NCI-H1694 treated with DMSO at 0.1 percent for 48 hours (cell line): ENCODE measurements at places on chromosomes 2 and 18.
A peak's percentile ranks its signal among the peaks of the same experiment; 100 is the strongest.

- DNase-seq = no peak
These were observed 48.2 kb downstream of the COL4A4 start for GRCh38 chr2:227115761-227116160.

DNA sequence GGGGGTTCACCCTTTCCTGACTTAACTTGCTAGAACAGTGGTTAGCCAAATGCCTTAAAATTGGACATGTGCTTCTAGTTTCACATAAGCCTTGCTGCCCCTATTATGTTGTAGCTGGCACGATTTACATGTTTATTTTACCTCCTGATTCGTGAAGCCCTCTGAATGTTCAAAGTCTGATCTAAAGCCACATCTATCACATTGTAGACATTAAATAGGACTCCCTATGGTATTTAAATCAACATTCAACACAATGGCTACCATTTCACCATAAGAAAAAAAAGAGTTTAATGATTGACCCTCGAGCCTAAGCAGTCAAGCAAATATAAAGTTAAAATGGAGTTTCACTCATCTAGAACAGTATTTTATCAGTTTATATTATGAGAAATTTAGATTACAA, 151.5 kb downstream of the GULP1 start:
- DNase-seq = no peak

- DNase-seq = no peak
These were observed 150.0 kb downstream of the DYSF start for GRCh38 chr2:71603311-71603811.

DNA sequence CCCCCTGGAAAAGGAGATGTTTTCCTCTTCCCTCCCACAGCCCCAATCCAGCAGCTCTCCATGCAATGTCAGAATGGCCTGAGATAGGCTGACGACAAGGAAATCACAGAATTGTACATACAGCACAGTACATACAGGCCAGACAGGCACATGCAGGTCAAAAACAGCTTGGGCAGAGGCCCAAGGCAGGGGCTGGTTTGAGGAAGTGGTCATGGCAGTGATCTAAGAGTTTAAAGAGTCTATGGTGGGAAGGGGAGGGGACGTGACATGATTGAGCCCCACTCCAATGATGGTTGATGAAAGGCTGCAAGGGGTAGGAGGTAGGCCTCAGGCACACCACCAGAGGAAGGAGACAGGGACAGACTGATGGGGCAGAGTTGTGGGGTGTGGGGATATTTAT, 4.3 kb downstream of the DCTN1 start:
- DNase-seq = no peak

DNA sequence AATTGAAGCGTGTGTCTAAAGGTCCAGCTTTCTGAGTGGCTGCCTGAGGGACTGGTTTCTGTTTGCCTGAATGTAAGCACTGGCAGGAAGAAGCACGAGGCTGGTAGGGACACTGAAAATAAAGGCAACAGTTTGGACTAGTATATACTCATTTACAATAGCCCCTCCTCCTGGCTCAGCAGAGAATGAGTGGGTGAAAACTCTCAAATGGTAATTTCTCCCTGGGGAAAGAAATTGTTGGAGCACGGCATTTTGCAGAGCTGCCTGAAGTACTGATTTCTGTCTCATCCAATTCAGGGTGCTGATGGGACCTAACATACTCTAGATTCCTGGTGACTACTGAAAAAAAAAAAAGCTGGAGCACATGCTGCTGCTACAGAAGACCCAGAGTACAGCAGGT, 17.3 kb upstream of the SPP2 start:
- DNase-seq = no peak

GRCh38 chr2:23524261-23524706, 139.3 kb downstream of the KLHL29 start:
- DNase-seq = no peak

- peak; percentile 85 for DNase-seq
These were observed 254.3 kb downstream of the LRRTM1 start for GRCh38 chr2:80050246-80050645.

DNA sequence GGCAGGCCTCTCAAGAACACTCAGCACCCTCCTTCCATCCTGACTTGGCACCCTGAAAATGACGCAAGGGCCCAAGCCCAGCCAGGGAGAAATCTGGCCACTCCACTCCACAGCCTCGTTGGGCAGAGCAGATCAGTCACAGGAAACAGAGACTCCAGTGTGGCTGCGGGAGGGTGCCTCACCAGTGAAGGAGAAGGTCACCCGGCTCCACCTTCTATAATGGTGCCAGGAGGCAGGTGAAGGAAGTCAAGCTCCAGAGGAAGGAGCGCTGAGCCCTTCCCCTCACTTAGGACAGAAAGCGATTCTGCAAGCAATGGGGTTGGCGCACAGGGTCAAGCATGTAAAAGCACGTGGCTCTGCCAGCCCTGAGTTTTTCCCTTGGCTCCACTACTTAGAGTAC, 35.3 kb downstream of the CRACDL start:
- DNase-seq = no peak

DNA sequence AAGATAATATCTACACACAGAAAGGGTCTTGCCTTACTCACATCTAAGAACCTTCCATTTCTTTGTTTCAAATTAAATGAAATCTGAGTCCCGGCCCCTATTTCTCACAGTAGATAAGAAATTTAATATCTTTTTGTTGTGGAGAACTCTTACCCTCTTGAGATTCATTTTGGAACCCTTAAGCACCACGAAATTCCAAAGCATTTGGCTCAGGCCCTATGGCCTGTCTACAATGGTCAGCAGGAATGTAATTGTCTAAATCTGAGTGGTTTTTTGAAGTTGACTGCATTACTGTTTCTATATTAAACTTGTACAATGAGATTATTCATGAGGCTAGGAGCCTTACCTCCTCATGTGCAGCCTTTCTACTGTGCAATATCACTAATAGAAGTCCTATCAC, 723.3 kb downstream of the TSN start:
- no peak for DNase-seq

DNA sequence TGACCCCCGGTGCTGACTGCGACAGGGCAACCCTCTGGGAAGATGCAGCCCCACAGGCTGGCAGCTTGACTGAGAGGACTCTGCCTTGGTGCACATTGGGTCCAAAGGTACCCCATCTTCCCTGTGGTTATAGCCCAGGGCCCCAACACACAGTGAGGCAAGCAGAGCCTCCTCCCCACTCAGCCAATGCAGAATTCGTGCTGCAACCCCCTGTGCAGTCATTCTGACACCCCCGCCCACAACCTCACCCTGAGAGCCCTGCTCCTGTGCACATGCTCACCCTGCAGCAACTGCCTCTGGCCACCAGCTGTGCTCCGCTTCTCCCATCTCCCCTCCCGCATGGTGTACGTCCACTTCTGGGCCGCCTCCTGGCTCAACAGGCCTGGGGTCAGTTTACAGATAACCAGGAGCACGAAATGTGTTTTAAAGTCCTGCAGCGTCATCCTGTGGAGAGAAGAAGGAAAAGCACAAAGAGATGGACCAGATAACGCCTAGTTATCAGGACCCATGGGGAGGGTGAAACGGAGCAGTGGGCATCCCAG, 24.4 kb downstream of the CAPN14 start:
- no peak for DNase-seq

GRCh38 chr18:47594621-47595086, 335.8 kb downstream of the SMAD2 start:
- DNase-seq = no peak

GRCh38 chr2:85704800-85705679, 10.9 kb downstream of the GNLY start:
- DNase-seq = no peak

GRCh38 chr2:60413814-60414168, 139.7 kb downstream of the BCL11A start:
- no peak for DNase-seq

- no peak for DNase-seq
These were observed 1.1 kb downstream of the PTH2R start for GRCh38 chr2:208407667-208408066.

- no peak for DNase-seq
These were observed 58.9 kb upstream of the NDUFV2 start for GRCh38 chr18:9043581-9043980.

DNA sequence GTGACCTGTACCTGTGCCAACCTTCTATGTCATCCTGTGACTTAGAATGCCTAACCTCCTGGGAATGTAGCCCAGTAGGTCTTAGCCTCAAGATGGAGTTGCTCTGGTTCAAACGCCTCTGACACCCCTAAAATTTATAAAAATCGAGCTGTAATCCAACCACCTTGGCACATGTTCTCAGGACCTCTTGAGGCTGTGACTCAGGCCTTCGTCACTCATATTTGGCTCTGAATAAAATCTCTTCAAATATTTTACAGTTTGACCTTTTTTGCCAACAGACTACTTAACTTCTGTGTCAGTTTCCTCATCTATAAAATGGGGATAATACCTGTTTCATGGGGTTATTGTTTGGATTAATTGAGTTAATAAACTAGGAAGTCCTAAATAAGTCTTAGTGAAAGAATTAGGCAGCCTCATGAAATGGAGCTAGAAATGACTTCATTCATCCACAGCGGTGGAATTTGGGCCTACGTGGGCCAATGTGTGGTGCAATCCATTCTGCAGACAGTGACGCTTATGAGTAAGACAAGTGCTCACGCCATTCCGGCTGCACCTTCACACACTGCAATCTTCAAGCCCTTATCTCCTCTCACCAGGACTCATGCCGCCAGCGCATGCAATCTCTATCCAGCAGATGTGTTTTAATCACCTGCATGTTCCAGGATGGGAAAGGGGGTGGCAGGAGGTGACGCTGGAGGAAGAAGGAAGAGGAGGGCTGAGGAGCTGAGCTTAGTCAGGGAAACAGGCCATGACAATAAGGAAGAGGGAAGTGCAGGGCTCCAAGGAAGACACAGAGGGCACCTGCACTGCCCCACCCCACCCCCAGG, 2.0 kb upstream of the UBE2F start:
- no peak for DNase-seq

GRCh38 chr2:39873586-39873985, 94.5 kb upstream of the THUMPD2 start:
- DNase-seq = no peak

- DNase-seq = no peak
These were observed 12.2 kb downstream of the FHOD3 start for GRCh38 chr18:36309436-36310391.

- peak; percentile 52 for DNase-seq
These were observed 746.3 kb upstream of the RAB6C start for GRCh38 chr2:129233166-129233565.

DNA sequence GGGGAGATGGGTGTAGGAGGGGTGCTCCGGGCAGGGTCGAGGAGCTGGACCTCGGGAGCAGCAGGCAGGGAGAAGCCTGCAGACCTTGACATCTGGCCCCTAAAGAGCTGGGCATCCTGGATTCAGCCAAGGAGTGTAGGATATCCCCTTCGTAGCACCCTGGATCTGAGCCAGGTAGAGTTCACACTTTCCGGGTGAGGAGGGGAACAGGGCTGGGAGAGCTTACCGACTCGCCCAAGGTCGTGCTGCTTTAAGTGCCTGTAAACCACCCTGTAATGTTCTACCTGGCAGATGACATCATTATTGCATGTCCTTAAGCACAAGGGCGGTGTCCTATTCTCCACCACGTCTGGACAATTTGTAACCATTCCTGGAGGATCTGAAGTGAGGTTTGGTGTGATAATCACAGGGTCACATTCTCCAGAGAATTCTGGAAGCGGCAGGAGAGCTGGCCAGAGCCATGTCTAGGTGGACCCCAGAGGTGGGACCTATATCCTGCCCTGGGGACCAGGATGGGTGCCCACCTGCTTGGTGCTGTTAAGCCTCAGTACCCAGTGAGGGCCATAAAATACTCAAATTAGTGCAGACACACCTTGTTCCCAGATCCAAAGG, 14.6 kb downstream of the ITM2C start:
- DNase-seq = no peak

- no peak for DNase-seq
These were observed 35.5 kb downstream of the RPRD1A start for GRCh38 chr18:36031903-36032302.

DNA sequence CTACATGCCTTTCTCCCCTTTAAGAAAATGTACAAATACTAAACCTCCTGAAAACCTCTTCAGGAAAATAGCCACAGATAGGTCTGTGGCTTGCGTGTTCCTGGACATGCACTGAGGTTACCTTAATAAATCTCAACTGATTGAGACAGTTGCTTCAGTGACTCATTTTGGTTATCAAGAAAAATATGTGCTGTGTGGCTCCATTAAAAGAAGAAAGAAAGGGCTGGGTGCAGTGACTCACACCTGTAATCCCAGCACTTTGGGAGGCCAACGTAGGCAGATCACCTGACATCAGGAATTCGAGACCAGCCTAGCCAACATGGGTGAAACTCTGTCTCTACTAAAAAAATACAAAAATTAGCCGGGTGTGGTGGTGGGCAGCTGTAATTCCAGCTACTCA, 27.1 kb downstream of the CREG2 start:
- DNase-seq = no peak

GRCh38 chr2:43941359-43941758, 54.4 kb downstream of the LRPPRC start:
- DNase-seq = no peak

GRCh38 chr18:7657050-7657449, 89.9 kb downstream of the PTPRM start:
- DNase-seq = no peak

DNA sequence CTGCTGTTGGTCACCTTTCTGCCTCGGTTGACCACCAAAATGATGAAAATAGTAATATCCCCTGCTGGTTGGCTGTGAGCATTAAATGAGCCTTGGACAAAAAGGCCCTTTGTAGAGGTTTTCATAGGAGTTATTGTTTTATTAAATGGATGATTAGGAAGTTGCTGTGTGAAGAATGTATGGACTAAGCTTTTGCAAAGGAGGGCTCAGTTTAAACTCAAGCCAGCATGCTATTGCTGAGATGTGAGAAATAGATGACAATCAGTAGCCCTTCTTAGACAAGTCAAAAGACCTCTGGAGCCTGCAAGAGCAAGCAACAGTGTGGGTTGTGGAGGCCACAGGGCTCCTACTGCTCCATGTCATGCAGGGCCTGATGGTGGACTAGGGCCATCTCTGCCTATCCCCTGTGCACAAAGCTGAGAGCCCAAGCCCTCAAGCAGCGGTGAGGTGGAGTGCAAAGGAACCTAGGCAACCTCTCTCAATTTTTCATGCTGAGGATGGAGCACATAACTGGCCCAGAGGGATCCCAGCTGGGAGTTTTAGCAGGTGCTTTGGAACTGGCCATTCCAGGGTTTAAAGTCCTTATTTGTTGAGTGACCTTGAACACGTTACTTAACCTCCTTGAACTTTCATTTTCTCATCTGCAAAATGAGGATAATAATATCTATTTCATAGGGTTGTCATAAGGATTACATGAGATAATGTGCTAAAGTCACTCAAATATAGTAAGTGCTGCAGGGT, 37.1 kb downstream of the FOSL2 start:
- DNase-seq = no peak

- peak; percentile 63 for DNase-seq
These were observed 11.4 kb upstream of the DTNB start for GRCh38 chr2:25684577-25685473.

GRCh38 chr2:20172273-20173055, 52.5 kb downstream of the SDC1 start:
- no peak for DNase-seq

- no peak for DNase-seq
These were observed 48.2 kb downstream of the SPP2 start for GRCh38 chr2:234098681-234099080.
